ENCODE measurements at places on chromosomes 11 and 22.

DNA sequence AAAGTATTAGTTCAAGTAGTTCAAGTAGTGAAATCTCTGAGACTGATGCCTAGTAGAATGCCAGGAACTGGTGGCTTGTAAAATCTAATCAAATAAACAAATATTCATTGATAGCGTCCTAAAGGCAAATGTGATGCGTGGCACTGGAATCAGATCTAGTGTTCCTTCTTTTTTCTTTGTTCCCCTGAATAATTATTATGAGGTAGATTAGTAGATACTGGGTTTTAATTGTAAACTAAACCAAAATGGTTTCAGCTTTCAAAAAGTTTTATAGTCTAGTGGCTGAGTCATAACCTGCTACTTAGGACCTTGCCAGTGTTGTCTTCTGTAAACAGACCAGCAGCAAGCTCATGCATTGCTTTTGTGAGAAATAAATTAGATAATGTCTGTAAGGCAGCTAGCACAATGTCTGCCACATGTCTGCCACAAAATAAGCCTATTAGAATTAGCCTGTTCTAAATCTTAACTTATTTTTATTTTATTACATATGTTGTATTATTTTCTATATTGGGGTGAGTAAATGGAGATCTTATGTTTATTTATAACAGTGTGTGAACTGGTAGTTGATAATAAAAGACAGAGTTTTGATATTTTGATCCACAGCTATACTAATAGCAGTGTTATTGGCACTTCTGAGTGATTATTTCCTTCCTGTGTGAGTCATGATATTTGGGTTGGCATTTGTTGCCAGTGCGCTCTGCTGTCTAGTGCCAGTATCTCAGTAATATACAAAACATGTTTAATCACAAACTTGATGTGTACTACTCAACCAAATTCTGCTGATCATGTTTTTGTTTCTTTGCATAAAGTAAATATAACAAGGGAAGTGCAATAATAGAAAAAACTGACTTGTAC is 135.7 kb downstream of the TMEM135 start:
- DNase-seq = no peak

DNA sequence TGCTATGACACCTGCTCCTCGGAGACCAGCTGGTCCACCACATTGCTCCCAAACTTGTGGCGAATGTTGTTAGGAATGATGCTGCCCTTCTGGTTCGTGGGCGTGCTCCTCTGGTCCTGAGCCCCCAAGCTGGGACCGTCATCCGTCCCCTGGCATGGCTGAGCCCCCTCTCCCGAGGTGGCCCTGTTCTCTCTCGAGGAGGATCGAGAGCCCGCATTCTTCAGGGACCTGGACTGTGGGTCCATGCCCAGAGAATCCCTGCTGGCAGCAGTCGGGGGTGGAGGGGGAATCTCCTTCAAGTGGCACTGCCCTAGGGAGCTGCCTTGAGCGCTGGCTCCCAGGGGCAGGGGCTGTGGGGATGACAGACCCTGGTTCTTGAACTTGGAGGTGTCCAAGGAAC is 17.4 kb downstream of the TST start:
- DNase-seq = no peak

DNA sequence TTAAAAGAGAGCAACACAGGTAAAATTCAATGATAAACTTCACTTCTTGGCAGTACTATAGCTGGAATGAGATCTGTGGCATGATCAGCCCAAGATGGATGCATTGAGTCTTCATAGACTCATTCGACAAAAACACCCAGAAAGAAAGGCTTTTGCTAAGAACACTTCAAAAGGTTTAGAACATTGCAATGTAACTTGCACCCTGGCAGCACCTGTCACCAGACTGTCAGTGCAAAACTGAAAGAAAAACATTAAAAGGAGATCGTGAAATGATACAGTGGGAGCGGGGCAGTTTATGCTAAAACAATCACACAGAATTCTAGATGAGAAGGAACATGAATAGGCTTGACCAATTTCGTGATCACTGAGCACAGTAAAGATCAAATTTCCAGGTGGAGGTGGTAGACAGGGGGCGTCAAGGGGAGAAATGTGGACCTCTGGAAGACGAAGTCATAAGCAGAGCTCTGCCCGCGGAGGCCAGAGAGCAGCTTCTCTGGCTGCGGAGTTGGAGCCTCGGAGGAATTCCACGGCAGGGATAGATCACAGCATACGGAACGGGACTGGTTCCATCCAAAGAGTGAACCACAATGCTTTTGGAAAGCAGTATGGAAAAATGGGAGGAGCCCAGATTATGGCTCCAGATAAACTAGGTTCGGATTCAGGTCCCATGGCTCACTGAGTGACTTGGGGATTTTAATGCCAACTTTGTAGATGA is 11.9 kb downstream of the VSIG10L2 start:
- DNase-seq = no peak

GRCh38 chr11:75429902-75430713 is 2.9 kb downstream of the KLHL35 start:
- DNase-seq = peak; percentile 74

- no peak for DNase-seq
Measured at GRCh38 chr11:64696045-64696444, 27.0 kb downstream of the NRXN2 start.

- DNase-seq = no peak
Measured at GRCh38 chr11:111796696-111797095, 30.5 kb upstream of the PPP2R1B start.

- no peak for DNase-seq
Measured at GRCh38 chr11:22454461-22455090, 116.4 kb downstream of the SLC17A6 start.

GRCh38 chr11:78798663-78799062 is 224.0 kb upstream of the NARS2 start:
- DNase-seq = peak; percentile 83

DNA sequence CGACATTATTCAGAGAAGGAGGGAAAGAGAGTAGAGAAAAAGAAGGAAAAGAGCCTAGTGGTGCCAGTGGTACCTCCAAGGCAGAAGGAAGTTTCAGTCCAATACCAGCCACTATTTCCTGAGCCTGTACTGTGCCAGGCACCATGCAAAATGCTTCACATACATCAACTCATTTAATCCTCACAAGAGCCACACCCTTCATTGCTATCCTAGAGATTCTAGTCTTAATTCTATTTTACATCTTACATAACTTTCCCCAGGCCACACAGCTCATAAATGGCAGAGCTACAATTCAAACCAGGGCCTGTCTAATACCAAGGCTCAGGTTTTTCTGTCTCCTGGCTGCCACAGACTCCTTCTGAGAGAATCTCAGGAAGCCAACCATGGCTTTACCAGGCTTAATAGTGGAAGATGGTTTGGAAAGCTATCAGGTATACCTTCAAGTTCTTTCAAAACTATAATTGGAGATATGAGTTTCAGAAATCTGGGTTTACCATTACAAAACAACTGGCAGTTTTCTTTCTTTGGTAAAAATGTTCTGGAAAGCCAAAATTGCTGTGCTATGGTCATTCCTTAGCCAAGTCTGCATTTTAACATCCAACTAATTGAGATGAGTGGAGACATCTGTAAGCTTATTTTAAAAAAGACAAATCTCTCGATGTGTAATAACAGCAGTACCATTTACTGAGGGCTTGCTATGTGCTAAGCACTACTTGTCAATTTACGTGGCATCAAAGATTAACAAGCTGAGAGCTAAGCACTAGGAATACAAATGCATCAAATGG is 225.1 kb upstream of the PITPNB start:
- no peak for DNase-seq

DNA sequence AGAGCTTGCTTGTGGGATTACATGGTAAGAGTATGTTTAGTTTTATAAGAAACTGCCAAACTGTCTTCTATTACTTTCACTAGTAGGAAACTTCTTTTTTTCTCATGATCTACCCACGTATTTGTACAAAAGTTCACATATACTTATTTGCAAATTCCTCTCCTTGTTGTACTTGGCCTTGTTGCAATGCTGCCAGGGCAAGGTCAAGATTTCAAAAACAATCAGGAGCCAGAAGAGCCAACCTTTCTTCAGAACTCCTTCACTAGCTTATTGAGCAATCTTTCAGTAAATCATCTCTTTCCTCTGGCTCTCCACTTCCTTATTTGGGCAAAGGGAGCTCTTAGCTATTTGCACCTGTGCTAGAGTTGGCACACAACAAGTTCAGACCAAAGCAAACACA is 9.7 kb downstream of the SRSF8 start:
- DNase-seq = no peak

- DNase-seq = peak; percentile 38
Measured at GRCh38 chr11:45025716-45026492, 75.2 kb upstream of the TP53I11 start.

DNA sequence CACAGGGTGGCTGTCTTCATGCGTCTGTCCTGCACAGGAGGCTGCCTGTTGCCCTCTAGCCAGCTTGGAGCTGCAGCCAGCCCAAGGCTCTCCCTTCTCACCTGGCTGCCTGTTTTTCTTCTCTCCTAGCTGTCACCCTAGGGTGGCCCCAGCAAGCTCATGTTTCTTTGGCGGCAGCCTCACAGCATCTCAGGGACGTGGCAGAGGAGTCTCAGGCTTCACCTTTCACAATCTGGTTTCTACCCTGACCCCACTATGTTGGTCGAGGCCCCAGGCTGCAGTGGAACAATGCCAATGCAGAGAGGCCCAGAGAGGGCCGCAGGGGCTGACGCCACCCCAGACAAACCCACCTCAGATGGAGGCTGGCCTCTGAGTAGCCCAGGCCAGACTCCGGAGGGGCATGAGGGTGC is 2.5 kb upstream of the CLDN5 start:
- no peak for DNase-seq

GRCh38 chr22:24986816-24987215 is 34.3 kb downstream of the KIAA1671 start:
- no peak for DNase-seq

GRCh38 chr11:71458146-71459070 is 5.4 kb downstream of the NADSYN1 start:
- no peak for DNase-seq

DNA sequence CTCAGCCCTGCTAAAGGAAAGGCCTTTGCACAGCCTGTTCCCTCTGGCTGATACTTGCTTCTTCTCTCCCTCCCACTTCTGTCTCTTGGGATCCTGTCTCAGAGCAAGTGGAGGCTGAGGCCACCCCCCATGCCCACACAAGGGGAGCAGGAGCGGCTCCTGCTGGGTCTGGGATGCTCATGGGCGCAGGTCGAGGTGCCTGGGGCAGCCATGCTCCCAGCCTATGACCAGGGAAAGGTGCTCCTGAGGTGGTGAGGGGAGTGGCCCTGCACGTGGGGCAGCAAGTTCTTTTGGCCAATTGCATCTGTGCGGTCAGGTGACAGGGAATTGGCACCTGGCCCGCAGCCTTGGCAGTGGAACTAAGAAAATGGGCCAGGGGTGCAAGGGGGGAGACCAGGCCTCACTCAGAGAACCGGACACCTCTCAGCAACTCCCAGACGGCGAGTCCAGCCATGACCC is 1.5 kb downstream of the MAPK11 start:
- no peak for DNase-seq

DNA sequence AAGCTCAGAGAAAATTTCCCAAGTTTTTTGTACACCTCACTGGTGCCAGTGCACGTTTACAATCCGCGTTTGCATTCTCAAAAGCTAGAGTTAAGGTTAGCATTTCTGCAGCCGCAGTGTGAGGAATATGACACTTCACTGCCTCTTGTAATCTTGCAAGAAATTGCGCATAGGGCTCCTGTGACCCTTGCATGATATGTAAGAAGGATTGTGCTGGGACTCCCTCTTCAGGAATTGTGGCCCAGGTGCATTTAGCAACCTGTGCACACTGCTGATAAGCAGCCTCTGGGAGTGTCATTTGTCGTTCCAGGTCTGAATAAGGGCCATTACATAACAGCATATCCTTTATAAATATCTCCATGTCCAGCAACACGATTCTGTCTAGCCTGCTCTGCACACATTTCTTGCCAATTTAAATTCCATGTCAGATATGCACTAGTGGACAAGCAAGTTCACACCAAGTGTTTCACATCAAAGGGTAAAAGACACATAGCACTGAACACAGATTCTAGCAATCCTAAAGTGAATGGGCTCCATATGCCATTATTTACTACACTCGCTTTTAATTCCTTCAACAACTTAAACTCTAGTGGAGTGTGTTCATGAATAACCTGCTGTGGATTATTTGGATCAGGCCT is 69.2 kb upstream of the INCENP start:
- peak; percentile 45 for DNase-seq

DNA sequence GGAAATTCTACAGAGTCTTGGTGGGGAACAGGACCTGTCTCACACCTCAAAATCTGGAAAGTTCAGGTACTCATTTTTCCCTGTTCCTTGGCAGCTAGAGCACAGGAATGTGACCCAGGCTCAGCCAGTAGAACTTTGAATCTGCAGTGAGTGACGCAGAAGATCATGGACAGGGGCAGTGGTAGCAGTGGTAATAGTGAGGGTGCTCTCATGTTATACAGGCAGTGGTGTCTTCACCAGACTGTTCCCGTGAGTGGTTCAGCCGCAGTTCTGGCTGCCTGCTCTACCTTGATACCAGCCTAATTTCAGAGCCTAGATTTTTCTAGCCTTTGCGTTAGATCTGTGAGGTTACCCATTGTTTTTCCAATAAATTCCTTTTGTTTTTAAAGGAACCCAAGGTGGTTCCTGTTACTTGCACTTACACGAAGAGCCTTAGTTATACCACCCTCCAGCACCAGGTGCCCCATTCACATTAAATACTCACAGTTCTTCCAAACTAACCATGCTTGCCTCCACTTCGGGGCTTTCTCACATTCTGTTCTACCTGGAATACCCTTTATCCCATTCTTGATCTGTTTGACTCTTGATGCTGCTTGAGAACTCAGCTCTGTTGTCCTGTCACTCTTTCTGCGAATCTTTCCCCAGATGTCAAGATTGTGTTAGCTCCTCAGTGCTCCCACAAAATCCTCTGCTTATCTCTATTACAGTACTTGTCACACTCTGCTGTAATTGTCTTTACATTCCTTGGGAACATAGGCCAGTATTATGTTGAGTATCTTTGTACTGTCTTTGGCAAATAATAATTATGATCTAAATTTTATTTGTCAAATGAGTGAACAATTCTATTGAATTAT is 47.8 kb downstream of the SWAP70 start:
- peak; percentile 40 for DNase-seq

GRCh38 chr11:74755395-74755995 is 6.8 kb downstream of the RNF169 start:
- peak; percentile 66 for DNase-seq

DNA sequence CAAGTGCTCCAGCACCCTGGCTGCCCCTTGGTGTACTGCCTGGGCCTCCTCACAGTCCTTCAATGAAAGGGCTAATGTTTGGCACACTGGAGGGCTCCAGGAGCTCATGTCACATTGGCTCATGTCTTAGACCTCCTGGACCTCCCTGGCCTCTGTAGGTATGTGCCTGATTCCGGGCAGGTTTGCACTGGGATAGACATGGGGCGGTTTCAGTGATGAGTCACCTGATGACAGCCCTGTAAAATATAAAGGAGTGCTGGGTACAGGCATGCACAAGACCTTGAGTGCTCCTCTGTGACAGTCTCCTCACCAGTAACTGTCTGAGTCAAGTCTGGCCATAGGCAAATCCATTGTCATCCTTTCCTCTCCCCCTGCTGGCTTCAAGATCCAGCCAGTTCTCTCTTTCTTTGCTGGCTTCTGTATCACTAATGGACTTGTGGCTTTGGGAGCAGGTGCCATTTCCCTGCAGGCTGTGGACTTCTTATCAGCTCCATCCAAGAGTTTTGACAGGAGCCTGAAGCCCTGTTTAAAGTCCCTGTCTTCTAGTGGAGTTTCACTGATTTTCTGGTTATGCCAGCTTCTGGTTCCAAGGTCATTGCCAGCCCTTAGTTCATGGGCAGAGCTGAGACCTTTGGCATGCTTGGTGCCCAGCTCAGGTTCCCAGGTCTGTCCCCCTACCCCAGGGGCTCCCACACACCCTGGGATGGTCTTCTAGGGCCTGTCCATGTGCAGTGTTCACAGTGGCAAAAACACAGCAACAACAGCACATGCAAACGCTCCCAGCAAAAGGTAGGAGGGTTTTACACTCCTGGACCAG is 22.7 kb upstream of the P2RY2 start:
- DNase-seq = no peak

GRCh38 chr22:44180706-44181032 is at the start of gene PARVG:
Gene PARVG (plus strand): TSS chr22:44180925. CDS start chr22:44183330, 2,405 bp downstream.
- peak; percentile 70 for DNase-seq
